ENCODE measurements at places on chromosomes 3 and 15.

GRCh38 chr15:64151727-64152506, at the start of gene SNX22:
Gene SNX22 (plus strand): TSS chr15:64151731. CDS start chr15:64151776, 45 bp downstream.
- DNase-seq, result no peak

- DNase-seq, result peak; percentile 5
Measured at GRCh38 chr15:39833515-39833981, 50.9 kb upstream of the FSIP1 start.

DNA sequence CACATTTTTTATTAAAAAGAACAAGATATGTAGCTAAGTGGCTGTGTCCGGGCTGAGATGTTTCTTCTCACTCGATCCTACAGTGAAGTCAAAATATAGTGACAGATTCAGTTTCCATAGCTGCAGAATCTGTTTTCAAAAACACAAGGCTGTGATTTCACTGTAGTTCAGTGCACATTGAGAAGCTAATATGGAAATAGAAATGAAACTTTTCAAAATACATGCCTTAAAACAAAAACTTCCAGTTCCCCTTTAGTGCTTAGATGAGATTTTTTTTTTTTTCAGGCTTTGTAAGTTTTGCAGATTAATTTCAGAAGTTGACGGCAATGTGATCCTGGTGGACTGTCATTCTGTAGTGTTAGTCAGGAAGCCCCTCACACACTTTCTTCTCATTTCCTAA, 23.8 kb upstream of the TRAK1 start:
- DNase-seq, result no peak

DNA sequence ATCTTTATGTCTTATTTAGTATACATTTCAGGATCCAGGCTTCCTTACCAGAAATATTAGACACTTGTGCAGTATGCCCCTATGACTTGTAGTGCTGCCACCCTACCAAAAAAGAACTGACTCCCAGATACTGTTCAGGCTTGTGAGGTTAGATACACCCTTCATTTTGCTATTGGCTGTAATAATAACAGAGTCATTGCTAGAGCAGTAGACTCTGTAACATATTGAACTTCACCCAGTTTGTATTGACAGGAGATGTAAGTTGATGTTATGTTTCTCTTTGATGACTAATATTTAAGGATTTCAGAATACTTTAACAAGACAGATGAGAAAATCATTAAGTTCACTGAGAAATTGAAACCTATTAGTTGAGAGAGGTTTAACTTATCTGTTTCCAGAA, 32.9 kb downstream of the RNF111 start:
- no peak for DNase-seq

GRCh38 chr3:62036726-62037125, 336.6 kb downstream of the FEZF2 start:
- no peak for DNase-seq

Data from MCF 10A (cell line).